Suprapubic skin (tissue), 4 donors: ENCODE measurements at places on chromosomes 11 and 22.

GRCh38 chr11:28792856-28793255, 684.7 kb downstream of the METTL15 start:
- no peak for DNase-seq

DNA sequence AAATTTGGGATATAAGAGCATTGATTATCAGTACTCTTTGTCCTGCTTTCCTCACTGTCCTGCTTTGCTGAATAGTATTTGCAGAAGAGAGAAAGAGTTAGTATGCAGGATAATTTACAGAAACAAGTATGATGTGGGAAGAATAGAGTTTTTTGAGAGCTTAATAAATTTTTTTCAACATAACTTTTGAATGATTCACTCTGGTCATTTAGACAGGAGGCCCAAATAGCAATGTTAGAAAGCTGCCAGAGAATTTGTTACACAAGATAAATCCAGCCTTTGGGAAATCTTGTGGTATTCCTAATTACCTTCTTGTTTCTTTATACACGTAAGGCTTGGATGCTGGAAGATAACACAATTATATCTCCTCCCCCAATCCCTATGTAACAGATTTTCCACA, 484.6 kb downstream of the CNTN5 start:
- no peak for DNase-seq

GRCh38 chr22:17607891-17608521, 20.5 kb downstream of the ATP6V1E1 start:
- no peak for DNase-seq

- DNase-seq = no peak
These were observed 82.0 kb upstream of the SC5D start for GRCh38 chr11:121210445-121211080.

DNA sequence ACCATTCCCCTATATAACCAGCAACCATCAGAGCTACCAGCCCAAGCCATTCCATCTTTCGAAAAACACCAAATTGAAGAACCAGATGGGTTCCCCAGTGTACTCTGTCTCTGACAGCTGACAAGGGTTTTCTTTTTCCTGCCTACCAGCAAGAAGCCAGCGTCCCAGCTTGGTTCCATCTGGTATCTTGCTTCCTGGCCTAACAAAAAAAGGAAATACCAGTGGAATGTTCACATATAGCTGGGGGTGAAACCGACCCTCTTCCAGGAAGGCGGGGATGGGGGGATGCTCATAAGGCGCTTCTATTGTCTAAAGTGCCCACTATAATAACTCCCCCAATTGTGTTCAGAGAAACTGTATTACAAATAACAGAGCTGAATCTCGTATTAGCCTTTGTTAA, 172.3 kb downstream of the LDLRAD3 start:
- DNase-seq = no peak

DNA sequence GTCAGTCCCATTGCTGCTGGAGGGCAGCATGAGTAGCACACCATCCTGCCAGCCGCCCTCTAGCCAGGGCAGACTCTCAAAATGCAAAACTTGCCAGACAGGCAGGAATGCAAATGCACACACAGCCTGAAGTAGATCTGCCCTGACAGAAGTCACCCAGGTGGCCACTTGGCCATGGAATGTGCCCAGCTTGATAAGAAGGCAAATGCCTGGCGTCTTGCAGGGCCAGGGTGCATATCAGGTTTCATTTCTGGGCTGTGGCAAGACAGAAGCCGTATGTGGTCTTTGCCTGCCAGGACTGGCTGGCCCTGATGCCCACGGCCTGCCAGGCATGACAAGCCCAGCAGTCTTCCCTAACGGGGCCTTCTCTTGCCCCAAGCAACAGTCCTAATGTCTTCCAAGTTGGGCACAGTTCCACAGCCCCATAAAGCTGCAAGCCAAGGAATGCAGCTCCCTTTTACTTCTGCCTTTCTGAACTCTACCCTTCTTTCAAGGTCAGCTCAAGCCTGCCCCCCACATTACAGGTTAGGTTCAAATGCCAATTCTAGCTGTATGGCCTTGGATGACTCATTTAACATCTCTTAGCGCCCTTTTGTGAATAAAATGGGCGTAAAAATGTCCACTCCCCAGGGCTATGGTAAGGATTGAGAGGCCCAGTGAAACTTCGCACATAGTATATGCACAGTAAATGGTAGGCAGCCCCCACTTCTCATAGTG, 29.7 kb downstream of the POU2AF3 start:
- DNase-seq = no peak

GRCh38 chr22:48975886-48976285, 851.8 kb downstream of the BRD1 start:
- DNase-seq = no peak

DNA sequence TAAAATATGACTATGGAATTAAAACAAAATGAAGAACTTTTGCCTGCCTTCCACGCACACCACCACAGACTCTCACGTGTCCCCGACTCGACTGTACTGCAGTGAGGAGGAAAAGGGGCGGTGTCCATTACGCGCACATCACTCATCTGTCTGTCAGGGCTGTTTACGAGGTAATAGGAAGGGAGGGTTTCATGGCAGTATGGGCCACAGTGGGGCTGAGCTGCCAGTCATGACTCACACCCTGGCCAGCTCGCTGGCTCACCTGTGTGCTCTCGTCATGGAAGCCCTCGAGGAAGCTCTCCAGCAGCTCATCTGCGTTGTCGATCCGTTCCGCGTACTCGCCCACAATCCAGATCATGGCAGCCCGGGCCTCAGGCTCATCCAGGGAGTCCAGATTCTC, 33.5 kb upstream of the RASL10A start:
- no peak for DNase-seq

DNA sequence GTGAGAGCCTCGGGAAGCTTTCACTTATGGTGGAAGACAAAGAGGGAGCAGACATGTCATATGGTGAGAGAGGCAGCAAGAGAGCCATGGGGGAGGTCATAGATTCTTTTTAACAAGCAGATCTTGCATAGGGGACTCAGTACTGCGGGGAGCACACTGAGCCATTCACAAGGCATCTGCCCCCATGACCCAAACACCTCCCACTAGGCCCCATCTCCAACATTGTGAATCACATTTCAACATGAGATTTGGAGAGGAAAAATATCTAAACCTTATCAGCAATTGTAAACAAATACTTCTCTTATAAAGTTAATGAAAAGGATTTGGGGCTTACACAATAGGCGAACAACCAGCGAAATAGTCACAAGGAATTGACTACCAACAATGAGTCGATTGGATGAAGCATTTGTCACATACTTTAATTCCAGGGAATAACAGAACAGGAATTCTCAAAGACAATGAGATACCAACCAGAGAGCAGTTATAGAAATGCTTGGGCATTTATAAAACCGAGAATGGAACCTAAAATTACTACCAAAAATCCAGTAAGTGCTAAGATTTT, 7.3 kb downstream of the DDI1 start:
- no peak for DNase-seq

DNA sequence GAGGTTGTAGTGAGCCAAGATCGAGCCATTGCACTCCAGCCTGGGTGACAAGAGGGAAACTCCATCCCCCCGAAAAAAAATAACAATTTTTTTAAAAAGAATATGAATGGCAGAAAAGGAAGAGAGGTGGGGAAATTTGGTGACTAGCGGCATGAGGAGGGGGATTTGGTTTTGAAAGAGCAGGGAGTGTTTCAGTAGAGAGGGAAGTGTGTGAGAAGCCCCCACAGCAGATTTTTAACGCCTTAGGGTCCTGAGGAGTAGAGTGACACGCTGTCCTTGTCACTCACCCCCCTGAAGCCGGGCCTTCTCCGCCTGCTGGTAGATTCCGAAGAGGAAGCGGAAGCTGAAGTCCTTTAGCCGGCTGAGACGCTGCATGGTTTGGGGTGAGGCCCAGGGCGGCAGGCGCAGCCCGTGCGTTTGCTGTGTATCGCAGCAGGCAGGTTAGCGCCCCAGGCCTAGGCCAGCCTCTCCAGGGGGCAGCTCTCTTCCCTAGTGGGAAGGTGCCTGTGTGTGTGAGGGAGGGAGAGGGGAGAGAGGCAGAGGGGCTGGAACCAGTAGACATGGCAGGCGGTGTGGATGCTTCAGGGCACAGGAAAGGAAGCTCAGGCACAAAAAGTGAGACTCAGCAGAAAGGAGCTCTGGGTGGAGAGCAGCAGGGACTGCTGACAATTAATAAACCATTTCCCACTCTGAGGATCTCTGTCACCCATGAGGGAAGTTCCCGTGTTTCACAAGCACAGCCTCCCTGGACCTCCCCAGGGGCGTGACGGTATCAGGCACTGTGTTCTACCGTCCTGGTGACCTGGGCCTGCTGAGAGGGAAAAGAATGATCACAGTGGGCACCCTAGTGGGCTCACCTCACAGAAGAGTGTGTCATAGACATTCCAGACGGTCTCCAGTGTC, 3.9 kb downstream of the ACP2 start:
- no peak for DNase-seq

GRCh38 chr11:93444617-93445073, 98.5 kb downstream of the SMCO4 start:
- DNase-seq = no peak
